ENCODE measurements at places on chromosomes 5 and 9.

- peak; percentile 25 for DNase-seq
These were observed 27.9 kb upstream of the RECK start for GRCh38 chr9:36008774-36009300.

GRCh38 chr5:137735555-137736284, at the start of gene KLHL3:
Gene KLHL3 (minus strand): TSS chr5:137736089. CDS start chr5:137735646, 443 bp downstream.
- peak; percentile 20 for DNase-seq

- DNase-seq, result no peak
These were observed 136.7 kb upstream of the MOCS2 start for GRCh38 chr5:53246042-53246836.

DNA sequence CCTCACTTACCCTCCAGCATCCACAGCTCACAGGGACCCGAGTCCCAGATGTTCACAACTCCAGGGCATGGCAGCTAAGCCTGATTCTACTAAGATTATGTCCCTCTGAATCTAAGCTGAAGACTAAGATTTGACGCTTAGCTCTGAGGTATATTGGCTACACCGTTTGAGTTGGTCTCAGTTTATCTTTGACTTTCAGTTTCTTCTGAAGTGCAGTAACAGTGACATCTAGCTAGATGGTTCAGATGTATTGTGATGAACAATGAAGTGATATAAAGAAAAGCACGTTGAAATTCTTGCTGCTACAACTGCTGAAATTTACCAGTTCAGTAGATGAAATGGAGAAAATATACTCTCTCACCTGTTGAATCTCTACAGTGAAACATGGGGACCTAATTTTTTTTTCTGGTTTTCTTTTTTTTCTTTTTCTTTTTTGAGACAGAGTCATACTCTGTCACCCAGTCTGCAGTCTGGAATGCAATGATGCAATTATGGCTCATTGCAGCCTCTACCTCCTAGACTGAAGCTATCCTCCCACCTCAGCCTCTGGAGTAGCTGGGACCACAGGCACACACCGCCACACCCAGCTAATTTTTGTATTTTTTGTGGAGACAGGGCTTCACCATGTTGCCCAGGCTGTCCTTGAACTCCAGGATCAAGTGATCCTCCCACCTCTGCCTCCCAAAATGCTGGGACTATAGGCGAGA, 15.7 kb downstream of the RFK start:
- DNase-seq, result no peak

GRCh38 chr9:100370064-100370723, 17.5 kb upstream of the TEX10 start:
- no peak for DNase-seq

- DNase-seq, result no peak
These were observed 303.0 kb upstream of the PDE4D start for GRCh38 chr5:60196385-60197113.

DNA sequence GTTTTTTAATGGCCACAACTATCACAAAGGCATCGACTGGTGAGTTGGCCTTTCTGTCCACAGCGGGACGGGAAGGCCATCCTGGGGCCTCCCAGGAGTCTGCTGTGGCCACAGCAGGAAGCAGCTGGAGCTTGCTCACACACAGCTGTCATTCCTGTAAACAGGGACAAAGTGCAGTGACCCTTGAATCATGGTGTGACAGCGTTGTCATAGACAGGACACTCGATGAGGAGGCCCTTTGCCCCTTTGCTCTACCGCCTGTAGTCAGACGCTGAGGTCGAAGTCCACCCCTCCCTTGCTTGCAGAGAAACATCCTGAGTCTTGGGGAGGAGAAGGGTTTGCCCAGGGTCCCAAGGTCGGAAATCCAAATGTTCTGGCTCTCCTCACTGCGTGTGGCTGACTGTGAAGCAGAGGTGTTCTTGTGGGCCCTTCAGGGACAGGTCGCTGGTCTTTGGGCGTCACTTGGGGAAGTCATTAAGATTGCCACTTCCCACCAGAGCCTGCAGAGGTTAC, 35.1 kb downstream of the NDST1 start:
- no peak for DNase-seq

GRCh38 chr5:1332461-1333001, 12.4 kb downstream of the CLPTM1L start:
- DNase-seq, result no peak

DNA sequence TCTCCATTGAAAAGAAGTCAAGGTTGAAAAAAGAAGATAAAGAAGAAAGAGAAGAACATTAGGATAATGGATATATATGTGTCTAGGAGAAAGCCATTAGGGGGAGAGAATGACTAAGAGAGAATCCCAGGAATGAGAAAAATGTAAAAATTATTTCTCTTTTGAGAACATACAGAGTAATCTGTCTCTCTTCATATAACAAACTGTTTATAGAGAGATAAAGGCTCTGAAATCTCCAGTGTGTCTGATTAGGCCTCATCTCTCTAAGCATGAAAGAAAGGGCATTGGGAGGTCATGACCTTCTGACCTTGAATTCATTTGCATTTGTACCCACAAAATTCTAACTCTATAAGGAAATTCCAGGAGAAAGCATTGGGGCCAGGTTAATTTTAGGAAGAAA, 3.5 kb upstream of the MPDZ start:
- DNase-seq, result no peak

DNA sequence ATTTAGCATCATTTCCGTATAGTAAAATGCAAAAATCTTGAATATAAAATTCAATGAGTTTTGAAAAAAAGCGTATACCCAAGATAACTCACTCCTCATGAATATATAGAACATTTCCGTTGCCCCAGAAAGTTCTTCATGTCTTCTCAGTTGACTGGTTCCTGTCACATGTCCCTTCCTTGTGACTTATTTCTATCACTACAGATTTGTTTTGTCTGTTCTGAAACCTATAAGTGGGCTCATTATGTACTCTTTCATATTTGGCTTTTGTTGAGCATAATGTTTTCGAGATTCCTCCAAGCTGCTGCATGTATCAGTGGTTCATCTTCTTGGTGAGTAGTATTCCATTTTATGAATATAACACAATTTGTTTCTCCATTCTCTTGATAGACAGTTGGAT, 11.0 kb upstream of the HACD4 start:
- no peak for DNase-seq

- DNase-seq, result no peak
These were observed 452.8 kb downstream of the IRX1 start for GRCh38 chr5:4048398-4048797.

GRCh38 chr9:113591899-113592625, 128.5 kb downstream of the RGS3 start:
- DNase-seq, result no peak

DNA sequence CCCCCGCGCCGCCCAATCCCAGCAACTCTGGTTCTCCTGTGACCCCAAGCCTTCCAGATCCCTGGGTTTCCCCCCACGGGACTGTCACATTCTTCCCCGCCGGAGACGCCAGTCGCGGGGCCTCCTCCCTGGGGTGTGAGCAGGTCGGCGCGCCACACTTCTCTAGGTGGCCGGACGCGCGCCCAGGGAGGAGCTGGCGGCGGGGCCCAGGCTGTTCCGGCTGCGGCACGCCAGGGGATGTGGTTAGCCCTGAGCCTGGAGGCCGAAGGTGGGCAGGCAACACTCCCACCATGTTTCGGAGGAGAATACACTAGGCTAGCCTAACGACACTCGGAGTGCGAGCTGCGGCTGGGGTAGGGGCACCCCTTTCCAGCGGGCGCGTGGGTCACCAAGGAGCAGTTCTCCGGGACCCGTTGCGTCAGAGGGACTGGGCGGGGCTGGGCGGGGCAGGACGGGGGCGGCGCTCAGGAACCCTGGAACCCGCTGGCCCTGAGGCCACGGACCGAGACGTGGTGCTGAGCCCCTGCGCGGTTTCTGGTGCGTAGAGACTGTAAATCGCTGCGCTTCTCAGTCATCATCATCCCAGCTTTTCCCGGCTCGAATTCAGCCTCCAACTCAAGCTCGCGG, at the start of gene SLC27A6:
SLC27A6 (plus strand) TSS at position 478 of the 627 bp plus-strand sequence. CDS start 650 bp downstream, outside the sequence.
- no peak for DNase-seq

- peak; percentile 98 for DNase-seq
These were observed 107.7 kb downstream of the TENT4A start for GRCh38 chr5:6820851-6821479.

DNA sequence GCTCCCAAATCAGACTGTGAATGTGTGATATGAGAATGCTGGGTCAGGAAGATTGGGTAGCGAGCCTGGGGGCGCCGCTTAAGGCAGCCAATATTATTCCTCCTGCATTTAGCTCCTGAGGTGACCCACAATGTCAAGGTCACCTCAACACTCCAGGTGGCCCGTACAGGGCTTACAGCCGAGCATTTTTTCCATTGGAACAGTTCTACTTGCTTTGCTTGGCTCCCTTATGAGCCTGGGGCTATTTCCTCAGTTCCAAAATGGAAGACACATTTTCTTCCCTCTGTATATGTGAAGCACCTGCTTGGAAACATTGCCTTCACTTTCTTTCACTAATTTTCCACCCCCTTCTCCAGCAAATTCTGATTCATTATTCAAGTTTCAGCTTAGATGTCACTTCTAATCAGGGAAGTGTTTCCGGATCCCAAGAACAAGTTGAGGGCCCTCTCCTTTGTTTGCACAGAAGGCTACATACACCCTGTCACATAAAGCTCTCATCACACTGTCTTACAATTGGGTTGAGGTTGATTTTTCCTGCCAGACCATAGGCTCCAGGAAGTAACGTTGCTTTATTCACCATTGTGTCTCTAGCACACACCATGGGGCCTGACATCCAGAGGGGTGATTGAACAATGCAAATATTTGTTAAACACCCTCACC, 330.2 kb downstream of the PIK3R1 start:
- no peak for DNase-seq

DNA sequence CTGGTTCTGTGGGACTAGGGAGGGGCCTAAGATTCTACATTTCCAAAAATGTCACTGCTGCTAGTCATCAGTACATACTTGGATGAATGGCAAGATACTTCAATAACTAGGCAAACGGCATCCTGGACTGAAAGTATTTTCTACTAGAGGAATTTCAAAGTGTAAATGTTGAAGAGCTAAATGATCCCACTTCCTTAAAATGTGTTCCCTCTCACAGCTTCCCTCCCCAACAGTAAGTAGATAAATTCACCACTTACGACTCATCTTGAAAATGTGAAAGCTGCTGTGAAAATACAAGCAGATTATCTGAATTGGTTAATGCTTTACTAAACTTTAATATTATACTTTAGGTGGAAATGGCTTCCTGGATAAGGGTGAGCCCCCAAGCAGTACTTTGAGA, 1571.5 kb upstream of the WWC1 start:
- DNase-seq, result no peak

DNA sequence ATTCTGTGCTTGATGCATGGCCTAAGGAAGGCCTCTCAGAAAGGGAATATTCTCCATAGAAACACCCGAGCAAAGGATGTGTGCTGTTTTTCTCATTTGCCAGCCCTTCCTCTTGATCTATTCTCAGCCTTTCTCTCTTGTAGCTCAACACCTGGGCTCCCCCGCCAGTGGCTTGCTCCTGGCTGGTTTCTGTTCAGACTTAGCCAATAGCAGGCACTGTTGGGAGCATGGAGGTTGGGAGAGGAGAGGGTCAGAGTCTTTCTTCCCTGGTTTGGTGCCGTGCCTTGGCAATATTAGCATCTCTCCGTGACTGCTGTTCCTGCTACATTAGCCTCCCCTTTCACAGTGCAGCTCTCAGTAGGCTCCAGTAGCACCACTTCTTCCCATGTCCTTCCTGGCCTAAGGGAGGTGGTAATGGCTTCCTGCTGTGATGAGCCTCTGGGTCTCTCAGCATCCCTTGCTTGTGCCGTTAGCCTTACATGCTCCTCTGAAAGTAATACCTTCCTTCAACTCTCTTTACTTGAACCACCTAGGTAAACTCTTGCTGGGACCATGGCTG, 269.7 kb upstream of the GAS1 start:
- DNase-seq, result no peak

- no peak for DNase-seq
These were observed 6.5 kb upstream of the FAM81B start for GRCh38 chr5:95384485-95385213.

DNA sequence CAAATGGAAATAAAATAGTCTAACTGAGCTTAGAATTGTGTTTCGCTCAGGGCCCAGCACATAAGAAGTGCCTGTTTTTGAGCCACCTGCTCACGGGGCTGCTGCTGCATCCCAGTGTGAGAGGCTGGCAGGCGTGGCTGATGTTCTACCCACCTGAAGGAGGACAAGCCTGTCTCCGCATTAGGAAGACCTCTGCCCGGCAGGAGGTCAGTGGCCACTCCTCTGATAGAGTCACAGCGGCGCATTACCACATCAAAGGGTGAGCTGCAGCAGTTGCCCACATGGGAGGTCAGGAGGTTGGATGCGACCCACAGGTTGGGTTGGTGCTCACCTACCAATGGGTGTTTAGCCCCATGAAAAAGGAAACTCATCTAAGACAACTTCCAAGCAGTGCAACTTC, 3.7 kb upstream of the SLC6A7 start:
- DNase-seq, result no peak

DNA sequence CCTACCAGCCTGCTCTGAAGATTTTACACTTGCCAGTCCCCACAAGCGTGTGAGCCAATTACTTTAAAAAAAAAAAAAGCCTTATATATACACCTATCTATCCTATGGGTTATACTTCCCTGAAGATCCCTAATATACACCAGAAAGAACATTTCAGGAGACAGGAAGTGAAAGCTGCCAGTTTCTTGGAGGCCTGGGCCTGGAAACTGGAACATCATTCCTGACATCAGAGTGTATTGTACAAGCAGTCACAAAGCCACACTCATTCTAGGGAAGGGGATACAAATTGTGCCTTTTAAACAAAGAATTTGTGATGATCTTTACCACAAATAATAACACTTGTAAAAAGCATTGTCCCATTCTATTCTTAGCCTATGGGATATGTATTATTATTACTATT, 98.3 kb upstream of the FBN2 start:
- no peak for DNase-seq

DNA sequence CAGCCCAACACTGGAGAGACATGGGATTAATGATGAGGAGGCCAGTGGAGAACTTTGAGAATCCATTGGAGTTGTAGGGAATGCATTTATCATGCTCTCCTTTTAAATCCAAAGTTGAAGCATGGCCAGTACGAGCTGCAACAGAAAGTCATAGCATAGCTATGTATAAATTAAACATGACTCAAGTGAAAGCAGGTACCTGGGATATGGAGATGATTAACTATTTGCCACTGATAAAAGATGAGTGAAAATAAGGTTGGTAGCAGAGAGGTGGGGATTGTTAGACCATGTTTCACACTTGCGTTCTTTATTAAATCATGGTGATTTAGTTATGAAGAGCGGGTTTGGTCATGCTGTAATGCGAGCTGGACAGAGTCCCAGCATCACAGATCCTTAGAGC, 189.6 kb downstream of the ARHGEF28 start:
- DNase-seq, result no peak

- no peak for DNase-seq
These were observed 6.1 kb downstream of the ST6GALNAC4 start for GRCh38 chr9:127910613-127911205.

DNA sequence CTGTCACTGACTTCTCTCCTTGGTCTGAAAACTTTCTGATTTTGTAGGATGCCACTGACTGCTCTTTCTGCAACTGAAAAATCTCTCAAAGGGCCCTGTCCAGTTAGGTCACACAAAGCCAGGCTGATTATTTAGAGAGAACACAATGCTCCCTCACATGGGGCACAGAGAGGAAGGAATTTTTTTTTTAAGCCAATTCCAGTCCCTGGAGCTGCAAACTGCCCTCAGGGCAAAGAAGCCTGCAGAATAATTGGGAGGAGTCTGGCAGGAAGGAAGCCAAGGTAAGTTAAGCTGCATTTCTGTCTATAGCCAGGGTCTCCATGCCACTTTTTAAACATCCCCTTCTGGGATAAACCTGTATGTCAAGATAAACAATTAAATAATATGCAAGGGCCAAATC, 305.5 kb downstream of the ZSWIM6 start:
- DNase-seq, result no peak

Data from NCI-H748 treated with DMSO at 0.1 percent for 48 hours (cell line).